ENCODE measurements at places on chromosomes 3 and 15.
A peak's percentile ranks its signal among the peaks of the same experiment; 100 is the strongest.

GRCh38 chr3:160987982-160988964, 116.9 kb downstream of the B3GALNT1 start:
- DNase-seq, result no peak

DNA sequence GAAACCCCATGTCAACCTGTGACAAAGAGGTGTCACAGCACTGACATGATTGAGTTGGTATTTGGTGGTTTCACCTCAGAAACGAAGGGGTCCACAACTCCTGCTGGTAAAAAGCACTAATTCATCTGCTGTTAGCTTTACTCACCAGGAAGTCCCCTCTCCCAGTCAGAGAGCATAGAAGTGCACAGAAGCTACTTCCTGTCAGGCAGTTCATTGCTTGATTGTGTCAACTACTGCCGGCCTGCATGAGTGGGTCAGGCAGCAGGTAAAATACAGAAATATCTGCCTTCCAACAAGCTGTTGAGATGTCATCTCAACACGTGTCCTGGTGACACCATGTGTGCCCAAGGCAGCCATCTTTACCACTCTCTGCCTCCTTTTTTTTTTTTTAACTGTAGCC, 596.6 kb upstream of the NR2F2 start:
- DNase-seq, result no peak

DNA sequence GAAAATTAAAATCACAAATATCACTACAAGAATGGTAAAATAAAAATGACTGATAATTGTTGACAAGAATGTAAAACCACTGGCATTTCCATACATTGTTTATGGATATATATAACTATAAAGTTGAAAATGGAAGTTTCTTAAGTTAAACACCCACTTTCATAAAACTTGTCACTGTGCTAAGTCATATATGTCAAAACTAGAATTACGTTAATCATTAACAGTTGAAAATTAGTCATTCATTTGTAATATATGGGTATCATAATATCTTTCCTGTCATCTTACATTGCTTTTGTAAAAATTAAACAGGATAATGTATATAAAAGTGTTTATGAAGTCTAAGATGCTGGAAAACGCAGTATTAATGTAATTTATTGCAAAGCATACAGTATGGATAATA, 1398.6 kb upstream of the ALCAM start:
- no peak for DNase-seq

- DNase-seq, result no peak
Observed at GRCh38 chr3:143412084-143412483, 292.5 kb downstream of the CHST2 start.

DNA sequence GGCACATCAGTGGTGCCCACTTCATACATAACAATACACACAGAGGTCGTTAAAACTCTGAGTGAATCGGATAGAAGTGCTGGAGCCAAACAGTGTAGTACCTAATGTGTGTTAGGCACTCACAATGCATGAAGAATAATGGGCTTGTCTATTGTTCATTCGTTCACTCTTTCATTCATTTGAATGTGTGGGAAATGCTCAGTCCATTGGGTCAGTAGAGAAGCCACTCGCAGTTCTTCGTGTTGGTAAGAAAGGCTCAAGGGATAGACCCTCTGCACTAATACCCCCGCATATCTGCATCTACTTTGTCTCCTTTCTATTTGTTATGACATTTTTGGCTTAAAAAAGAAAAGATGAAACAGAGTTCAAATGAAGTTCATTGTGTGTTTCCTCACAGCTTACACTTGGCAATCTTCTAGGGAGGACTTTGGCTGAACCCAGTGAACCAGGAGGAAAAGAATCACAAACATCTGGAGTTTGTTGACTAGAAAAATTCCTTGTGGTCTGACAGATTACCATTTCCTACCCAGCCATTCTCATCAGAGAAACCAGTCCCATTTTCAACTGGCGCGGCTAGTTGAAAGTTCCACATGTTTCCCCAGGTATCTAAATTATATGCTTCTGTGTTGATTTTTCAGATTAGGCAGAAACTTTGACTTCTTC, 32.8 kb upstream of the MFSD1 start:
- no peak for DNase-seq

- no peak for DNase-seq
Observed at GRCh38 chr3:190458040-190458439, 8.3 kb upstream of the TMEM207 start.

DNA sequence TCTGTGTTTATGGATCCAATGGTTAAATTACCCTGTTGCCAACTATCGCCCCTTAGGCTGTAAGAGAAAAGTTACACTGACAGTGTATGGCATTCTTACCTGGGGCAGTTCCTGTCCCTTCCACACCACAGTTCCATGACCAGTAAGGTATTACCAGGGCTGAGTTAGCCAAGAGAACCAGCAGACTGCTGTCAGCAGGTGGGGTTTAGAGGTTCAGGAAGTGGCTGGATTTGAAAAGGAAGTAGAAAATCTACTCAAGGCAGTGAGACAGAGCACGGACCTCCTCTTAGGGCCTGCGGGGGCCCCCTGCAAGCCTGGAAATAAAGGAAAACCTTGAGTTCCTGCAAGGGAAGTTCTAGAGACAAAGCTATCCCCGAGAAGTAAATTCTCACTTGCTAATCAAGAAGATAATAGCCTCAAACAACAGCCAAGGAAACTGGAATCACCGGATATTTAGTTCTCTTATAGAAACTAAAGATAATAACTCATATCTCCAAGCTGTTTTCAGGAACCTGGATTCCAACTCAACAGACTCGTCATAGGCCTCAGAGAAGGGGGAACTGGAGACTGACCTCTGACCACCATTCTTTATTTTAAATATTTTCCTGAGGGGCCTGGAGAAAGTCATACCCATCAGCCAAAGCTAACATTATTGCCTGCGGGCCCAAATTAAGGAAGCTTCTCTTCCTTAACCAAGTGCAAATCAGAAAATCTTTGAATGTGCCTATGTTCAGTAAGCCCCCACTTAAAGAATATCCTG, 161.7 kb downstream of the ANXA2 start:
- DNase-seq, result no peak

GRCh38 chr15:81481346-81481745, 107.3 kb upstream of the TMC3 start:
- no peak for DNase-seq

DNA sequence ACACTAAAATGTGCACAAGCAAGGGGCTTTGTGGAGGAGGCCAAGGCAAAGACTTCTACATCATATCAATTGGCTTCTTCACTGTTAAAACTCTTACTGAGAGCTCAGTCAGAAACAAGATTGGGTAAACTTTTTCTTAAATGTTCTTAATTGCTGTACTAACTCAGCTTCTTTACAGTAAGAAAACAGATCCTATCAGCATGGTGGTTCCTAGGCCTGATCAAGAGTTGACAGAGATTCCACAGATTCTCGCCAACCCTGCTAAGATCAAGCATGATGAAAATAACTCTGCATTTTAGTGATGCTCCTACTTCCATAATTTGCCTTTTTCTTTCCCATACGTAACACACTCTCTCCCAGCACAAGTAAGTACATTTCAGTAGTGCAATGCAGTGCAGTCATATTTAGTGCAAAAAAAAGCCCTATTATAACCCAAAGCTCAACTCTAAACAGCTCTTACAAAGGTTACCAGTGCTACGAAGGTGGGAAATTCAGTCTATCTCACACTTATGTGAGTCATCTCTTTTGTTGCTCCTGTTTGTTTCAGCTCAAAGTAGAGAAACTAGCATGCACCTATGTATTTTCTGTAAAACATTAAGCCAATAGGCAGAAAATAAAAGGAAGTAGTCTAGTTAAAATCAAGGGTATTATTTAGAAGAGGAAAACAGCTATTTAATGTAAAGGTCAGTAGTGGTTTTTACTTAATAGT, 29.9 kb downstream of the TIGIT start:
- no peak for DNase-seq

- no peak for DNase-seq
Observed at GRCh38 chr3:45253316-45253715, 27.2 kb upstream of the TMEM158 start.

DNA sequence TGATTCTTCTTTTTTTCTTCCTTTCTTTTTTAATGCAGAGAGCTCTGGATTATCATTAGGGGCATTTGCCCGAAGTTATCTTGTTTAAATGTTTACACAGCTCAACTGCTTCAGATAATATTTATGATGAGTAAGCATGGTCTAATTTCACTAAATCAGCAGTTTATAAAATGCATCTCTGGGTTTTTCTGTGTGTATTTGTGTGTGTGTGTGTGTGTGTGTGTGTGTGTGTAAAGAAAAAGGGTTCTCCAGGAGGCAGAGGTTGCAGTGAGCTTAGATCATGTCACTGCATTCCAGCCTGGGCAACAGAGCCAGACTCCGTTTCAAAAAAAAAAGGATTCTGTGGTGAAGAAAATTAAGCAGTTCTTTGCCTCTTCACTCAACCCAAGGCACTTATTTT, 25.9 kb upstream of the TNFSF10 start:
- no peak for DNase-seq

DNA sequence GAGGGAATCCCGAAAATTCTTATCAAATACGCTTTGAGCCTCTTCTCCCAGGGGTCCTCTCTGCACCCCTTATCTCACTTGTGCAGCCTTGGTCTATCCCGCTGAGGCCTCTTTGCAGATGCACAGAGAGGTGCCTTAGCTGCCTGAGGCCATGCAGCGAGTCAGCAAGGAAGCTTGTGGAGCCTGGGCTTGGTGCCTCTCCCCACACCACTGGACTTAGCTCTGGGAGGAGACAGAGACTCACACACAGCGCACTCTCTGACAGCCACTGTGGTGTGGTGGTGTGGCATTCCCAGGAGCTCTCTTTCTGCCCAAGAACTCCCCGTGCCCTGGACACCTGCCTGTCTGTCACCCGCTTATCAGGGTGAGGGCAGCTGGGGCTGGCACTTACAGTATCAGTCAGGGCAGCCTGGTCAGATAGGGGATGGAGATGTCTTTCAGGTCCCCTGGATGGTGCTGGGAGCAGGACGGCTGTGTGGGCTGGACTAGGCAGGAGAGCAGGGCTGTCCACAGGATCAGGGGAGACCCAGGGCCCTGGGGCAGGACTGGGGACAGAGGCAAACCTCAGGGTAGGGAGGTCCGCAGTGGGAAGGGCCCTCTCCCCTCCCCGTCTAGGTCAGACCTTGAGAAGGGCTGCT, 10.2 kb upstream of the LINGO1 start:
- DNase-seq, result no peak

- peak; percentile 14 for DNase-seq
Observed at GRCh38 chr3:55297706-55298105, 189.4 kb downstream of the WNT5A start.

DNA sequence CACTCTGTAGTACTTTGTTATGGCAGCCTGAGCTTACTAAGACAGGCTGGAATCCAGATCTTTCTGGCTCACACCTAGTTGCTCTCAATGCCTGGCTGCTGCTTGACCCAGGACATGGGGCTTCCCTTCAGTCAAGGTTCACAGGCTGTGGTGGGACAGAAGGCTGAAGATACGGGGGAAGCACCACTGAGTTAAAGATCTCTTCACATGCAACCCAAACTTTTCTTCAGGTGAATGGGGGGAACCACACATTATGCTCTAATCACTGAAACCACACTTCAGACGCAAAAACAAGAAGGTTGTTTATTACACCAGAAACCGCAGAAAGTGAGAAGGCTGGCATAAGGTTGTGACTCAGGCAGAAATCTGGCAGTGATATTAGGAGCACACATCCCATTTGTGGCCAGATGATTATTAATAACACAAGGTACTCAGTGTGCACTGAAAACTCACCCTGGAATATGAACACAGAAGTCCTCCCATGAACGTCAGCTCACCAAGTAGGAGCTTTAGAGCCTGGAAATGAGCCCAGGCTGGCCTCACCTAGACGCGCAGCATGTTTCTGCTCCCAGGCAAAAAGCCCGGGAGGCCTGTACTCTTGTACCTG, 230.5 kb upstream of the CHRNA7 start:
- no peak for DNase-seq

DNA sequence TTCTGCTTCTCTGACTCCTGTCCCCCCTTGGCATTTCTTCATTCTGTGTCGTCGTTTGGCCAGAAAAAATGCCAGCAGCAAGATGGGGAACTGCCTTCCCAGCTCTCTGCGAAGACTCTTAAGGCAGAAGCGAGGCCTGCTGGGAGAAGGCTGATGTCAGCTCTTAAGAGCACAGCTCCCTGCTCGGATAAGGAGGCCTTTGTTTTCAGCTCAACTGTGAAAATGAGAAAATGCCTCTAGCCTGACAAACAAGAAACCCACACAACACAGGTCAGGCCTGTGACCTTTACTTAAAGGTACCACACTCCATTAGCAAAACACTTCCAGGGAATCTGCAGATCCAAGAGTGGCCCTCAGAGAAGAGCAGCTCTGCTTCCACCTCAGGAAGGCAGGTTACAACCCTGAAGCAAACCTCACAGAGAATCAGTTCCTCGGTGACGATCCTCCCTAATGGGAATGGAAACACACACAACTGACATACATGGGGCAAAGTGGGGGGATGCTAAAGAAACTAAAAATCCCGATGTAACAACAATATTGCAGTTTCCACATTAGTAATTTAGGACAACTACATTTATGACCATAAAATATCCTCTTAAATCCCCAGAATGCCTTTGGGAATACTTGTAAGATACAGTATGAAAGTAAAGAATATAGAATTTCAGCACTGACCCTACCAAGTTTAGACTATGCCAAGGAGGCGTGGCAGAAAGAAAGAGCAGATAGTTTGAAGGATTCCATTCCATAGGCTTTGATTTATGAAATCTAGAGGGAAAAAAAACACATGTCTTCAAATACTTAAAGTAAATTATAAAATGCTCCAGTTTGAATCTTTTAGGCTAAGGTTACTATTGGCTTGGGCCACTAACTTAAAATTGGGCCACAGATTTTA, 52.1 kb downstream of the VGLL4 start:
- DNase-seq, result no peak

DNA sequence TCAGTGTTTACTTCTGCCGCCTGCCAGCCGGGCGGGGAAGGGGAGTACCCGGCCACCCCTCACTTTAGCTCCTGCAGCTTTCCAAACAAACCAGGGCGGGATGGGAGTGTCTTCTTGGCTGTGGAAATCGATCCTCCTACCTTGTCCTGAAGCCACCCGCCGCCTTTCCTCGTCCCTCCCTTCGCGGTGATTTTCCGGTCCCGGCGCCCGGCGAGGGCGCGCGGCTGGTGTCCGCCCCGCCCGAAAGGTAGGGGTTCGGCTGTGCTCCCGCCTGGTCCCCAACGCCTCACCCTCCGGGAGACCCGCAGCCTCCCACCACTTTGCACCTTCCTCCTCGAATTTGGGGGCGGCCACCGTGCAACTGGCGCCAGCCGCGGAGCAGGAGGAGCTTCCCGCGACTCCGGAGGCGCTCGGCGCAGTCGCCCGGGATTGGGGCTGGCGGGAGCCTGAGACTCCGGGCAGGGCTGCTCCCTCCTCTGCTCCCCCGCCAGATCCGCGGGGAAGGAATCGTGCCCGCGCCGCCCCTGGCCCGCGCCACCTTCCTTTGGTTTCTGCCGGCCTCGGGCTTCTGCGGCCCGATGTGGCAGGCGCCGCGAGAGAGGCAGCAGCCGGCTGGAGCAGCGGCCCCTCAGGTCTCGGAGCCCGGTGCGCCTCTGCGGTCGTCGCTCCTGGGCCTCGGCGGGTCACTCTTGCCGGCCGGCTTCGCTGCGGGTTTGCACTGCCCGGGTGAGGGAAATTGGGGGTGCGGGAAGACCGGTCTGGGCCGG, 30.7 kb upstream of the ST3GAL6 start:
- peak; percentile 78 for DNase-seq
